ENCODE measurements at places on chromosomes 3 and 15. TPM values are rescaled to one million over a fixed set of nuclear protein-coding genes. Genes with fewer than 3 reads are reported as not detected.
A peak's percentile ranks its signal among the peaks of the same experiment; 100 is the strongest.

The PLA2G4D gene
- total RNA-seq: not detected

The CDCP1 gene
- 0.12 TPM for total RNA-seq

The OIP5 gene
- 1.9 TPM for total RNA-seq

DNA sequence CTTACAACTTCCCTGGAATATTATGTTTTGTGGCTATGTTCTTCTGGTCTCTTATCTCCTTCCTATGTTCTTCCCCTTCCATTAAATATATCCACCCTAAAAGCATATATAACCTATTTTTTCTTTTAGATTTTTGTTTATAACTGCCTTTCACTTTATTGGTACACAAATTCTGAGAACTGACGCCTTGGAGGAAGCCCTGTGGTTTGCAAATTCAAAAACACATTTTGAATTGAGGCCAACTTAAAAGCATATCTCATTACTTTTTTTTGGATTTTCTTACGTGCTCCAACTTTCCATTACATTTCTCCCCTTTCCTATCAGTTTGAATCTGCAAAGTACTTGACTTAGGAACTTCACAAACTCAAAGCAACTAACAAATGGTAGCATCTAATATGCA lies 15.3 kb upstream of the COLQ start:
- no peak overlapping the region for H3K27ac ChIP-seq
- H3K27me3 ChIP-seq: no peaks in the 10 kb centered on the region
- no peaks in the 10 kb centered on the region for H3K4me1 ChIP-seq
- no peak for DNase-seq
- no peak overlapping the region for H3K4me3 ChIP-seq
- H3K36me3 ChIP-seq: no peaks in the 10 kb centered on the region

DNA sequence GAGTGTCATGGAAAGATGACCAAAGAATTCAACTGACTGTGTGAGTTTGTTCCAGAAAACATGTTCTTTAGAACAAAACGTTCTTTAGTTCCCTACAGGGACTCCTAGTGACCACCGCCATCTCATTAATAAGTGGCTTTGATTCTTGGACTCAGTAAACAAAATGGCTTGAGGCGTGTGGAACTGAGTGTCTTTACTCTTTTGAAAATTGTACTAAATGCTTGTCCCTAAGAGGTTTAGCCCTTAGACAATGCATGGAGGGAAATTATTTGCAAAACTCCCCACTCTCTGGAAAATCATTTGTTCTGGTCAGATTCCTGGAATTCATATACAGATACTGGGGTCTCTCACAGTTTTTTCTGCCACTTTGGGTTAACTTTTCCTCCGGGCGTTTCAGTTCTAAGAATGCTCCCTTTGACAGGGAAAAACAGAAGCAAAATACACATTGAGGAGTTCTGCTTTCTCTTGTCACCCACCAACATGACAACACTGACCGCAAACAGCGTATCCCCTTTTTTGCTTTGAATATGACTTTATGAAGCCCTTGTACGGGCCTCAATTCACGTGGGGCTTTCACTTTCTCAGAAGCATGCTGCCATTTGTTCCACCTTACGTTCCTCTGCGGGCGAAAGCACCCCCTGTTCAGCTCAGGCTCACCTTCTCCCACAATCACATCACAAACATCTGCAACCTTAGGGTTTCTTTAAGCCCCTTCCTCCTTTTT lies 15.3 kb upstream of the NRROS start:
- no peaks in the 10 kb centered on the region for H3K27me3 ChIP-seq
- peaks cover 14% of the 10 kb centered on the region for H3K4me1 ChIP-seq
- H3K27ac ChIP-seq: peak overlapping the region; percentile 56
- H3K4me3 ChIP-seq: no peak overlapping the region
- no peak for DNase-seq
- no peaks in the 10 kb centered on the region for H3K36me3 ChIP-seq

DNA sequence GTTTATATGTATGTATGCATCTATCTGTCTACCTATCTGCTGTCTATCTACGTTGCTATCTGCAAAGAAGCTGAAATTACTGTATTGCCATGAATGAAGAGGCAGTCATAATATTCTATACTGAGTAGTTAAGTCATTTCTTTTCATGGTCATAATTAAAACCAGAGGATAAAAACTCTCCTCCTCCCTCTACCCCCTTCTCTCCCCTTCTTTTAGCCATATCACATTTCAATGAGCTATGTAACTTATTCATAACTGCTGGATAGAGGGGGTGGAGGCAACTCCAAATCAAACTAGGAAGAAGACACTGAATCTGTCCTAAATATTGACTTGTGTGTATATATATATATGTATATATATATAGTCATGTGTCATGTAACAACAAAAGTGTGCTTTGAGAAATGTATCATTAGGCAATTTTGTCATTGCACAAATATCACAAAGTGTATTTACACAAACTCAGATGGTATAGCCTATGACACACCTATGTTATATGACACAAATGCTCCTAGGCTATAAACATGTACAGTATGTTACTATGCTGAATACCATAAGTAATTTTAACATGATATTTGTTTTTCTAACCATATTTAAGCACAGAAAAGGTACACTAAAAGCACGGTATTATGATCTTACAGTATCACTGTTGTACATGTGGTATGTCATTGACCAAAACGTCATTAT lies 229.7 kb upstream of the KCNMB2 start:
- H3K36me3 ChIP-seq: no peaks in the 10 kb centered on the region
- H3K27me3 ChIP-seq: no peaks in the 10 kb centered on the region
- DNase-seq: no peak
- H3K4me3 ChIP-seq: no peak overlapping the region
- no peak overlapping the region for H3K27ac ChIP-seq
- H3K4me1 ChIP-seq: no peaks in the 10 kb centered on the region

DNA sequence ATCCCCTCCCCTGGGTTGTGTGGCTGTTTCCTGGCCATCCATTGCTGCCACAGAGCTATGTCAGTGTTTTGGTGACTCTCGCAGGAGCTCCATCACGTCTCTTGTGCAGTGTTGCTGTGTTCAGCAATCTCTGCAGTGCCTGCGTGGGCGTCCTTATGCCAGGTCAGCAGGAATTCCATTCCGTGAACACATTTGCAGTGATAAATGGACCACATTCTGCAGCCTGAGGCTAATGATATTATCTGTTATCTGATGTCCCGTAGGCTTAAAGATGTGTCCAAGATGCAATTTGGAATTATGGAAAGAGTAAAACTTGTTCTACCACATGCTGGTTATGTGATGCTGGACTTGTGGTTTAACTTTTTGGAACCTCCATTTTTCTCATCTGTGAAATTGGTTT lies 25.5 kb upstream of the COL6A6 start:
- no peak overlapping the region for H3K4me3 ChIP-seq
- no peak for DNase-seq

- H3K36me3 ChIP-seq: no peaks in the 10 kb centered on the region
- no peak overlapping the region for H3K4me3 ChIP-seq
- H3K27ac ChIP-seq: no peak overlapping the region
- no peaks in the 10 kb centered on the region for H3K27me3 ChIP-seq
Measured at GRCh38 chr3:196147116-196147515, 64.1 kb downstream of the ZDHHC19 start.

Data from gastrocnemius medialis (tissue), 4 donors.